Stimulated activated CD8-positive, alpha-beta memory T cell treated with anti-CD3 and anti-CD28 coated beads, Interleukin-12 subunit alpha, Interleukin-12 subunit beta, amount 100 ng/mL, for 1 hour (primary cell): ENCODE measurements at places on chromosomes 13 and 19.

DNA sequence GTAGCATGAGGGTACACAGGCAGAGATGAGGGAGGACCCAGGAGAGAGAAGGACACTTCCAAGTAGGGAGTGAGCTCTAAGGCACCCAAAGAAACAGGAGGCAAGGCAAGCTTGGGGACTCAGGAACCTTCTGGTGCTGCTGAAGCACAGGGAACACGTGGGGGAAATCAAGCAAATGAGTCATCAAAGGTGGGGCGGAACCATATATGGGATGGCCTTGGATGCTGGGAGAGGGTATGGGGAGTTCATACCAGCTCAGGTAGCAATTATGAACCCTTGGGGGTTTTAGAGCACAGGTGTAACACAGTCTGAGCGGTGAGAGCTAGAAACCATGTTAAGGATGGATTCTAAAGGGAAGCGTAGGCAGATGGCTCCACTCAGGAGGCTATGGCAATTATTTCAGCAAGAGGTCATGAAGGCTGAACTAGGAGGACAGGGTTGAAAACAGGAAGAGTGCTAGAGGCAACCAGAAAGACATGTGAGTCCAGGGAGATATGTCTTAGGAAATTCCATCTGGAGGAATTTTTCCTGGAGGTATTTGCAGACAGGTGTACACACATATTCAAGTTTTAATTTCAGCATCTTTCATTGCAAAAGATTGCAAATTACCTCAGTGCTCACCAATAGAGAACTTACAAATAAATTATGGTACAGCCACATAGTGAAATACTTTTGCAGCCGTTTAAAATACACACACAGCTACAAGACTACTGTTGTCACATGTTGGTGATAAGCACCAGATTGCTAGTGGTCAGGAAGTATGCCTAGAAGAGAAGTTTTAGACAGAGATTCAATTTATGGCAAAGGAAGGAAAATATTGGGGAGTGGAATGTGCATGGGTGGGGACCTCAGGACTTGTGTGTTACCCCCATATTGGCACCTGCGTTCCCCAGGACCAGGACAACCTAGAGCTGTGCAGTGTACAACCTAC, 77.0 kb downstream of the STARD13 start:
- no peak for DNase-seq

- DNase-seq = no peak
Measured at GRCh38 chr13:66312312-66313087, 917.6 kb downstream of the PCDH9 start.

DNA sequence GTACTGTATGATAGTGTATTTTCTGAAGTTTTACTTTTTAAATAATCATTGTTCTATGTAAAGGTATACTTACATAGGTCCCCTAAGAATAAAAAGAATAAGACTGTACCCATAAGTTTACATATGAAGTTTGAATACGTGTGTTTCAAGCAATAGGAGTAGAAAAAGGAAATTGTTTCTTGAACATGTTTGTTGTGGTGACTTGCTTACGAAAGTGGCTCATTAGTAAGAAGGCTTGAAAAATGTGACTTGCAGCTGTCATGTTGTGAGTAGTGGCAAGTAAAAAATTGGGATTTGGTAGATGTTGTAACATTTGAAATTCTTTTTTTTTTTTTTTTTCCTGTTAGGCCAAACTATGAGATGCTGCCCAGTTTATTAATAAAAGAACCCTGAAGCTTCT, 203.3 kb downstream of the LMO7 start:
- no peak for DNase-seq

- DNase-seq = no peak
Measured at GRCh38 chr19:28737021-28737895, 475.7 kb downstream of the UQCRFS1 start.

- peak; percentile 40 for DNase-seq
Measured at GRCh38 chr19:33143897-33144405, 12.0 kb downstream of the WDR88 start.

DNA sequence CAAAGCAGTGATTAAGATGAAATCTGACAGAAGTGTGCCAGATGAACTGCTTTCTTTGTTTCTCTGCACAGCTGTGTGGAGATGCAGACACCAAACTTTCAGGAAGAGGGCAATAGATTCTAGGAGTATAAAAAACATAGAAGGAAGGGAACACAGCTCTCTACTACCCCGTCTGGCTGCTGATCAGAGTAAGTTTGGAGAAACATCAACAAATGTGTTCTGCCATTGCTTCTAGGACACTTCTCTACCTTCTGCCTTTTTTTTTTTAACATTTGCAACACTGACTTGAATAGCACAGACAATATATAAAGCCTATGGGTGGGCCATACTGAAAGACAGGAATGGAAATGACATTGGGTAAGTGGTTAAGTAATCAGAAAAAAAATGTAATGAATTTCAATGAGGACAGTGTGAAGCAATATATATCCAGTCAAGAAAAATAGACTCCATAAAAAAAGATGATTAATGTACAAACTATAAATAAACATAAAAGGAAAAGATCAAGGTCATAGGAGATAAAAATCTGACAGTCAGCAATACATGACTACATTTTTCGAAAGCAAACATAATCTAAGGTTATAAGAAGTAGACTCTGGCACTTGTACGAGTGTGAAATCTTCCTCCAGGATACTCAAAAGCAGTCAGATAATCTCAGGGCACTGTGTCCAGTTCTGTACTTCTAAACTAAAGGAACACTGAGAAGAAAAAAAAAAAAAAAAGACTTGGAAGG, 21.4 kb downstream of the NUFIP1 start:
- no peak for DNase-seq

- no peak for DNase-seq
Measured at GRCh38 chr13:57630661-57631595, 616 bp upstream of the PCDH17 start.

DNA sequence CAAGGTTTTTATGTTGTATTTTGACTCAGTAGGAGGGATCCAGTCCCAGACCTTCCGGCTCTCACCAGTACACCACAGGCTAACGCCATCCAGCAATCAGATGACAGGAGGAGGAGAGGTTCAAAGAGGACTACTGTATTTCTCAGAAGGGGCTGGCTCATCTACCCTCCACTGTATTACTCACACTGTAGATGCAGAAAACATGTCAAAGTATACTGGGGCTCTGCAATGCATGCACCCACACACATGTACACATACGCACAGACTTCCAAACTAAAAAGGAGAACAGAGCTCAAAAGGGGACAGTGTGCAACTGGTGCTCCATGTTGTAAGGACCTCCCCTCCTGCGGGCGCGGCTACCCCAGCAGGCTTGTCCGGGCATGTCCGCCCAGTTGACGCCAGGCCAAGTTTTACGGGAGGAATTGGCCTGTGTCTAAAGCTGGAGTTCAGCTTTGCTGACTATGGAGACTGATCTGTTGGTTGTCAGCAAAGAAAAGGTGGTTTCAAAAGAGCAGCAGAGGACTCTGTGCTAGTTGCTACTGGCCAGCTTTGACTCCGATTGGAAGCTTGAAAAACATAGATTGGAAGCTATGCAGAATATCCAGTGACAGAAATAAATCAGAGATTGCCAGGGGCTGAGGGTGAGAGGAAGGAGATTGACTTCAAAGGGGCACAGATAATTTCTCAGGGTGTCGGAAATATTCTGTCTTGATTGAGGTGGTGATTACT, 314.2 kb downstream of the DLEU7 start:
- DNase-seq = no peak

- no peak for DNase-seq
Measured at GRCh38 chr13:49922301-49922700, 13.8 kb downstream of the SPRYD7 start.

DNA sequence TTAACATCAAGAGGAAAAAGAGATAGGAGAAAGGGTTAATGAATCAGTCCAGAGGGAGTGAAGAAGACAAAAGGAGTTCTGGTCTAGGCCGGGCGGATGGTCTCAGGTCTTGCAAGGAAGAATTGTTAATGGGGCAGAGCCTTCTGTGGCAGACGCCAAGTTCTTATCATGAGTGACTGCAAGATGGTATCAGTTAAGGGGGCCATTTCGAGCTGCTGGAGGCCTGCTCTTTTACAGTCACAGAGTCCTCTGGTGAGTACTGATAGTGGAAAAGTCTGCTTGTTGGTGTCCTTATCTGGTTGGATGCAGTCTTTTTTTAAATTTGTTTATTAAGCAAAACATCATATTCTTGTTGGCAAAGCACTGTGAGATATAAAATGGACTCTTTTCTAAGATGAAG, 590.9 kb upstream of the SGCG start:
- no peak for DNase-seq

- DNase-seq = no peak
Measured at GRCh38 chr13:109816112-109816807, 29.9 kb upstream of the IRS2 start.

- DNase-seq = no peak
Measured at GRCh38 chr13:53045189-53045588, 16.6 kb downstream of the OLFM4 start.

- DNase-seq = no peak
Measured at GRCh38 chr13:44271031-44271455, 102.6 kb upstream of the SERP2 start.

DNA sequence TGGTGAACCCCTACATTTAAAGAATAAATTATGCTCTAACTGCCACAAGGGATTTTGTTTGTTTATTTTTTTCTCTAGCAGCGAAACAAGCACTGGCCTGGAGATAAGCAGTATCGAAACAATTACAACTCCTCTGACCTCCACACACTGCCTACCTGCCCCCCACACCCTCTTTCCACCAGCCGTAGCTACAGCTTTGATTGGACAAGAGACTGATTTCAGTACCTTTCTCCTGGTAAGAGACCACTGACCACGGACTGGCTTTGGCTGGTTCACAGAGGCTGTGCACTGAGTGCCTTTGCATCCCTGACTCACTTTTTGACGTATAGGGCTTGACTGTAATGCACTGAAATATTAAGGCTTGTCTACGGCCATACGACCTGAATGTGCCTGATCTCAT, 7.4 kb upstream of the ZDHHC20 start:
- DNase-seq = no peak

DNA sequence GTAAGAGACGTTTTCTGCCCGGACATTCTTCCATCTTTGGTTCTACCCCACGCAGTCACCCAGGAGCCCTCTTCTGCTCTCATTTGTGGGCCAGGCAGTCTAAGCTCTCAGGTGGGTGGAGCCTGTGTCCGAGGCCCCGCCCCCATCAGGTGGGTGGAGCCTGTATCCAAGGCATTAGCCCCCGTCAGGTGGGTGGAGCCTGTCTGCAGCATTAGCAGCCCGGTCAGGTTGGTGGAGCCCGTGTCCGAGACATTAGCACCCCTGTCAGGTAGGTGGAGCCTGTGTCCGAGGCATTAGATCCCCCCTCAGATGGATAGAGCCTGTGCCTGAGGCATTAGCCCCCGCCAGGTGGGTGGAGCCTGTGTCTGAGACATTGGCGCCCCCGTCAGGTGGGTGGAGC, 45.5 kb upstream of the C13orf46 start:
- DNase-seq = no peak

DNA sequence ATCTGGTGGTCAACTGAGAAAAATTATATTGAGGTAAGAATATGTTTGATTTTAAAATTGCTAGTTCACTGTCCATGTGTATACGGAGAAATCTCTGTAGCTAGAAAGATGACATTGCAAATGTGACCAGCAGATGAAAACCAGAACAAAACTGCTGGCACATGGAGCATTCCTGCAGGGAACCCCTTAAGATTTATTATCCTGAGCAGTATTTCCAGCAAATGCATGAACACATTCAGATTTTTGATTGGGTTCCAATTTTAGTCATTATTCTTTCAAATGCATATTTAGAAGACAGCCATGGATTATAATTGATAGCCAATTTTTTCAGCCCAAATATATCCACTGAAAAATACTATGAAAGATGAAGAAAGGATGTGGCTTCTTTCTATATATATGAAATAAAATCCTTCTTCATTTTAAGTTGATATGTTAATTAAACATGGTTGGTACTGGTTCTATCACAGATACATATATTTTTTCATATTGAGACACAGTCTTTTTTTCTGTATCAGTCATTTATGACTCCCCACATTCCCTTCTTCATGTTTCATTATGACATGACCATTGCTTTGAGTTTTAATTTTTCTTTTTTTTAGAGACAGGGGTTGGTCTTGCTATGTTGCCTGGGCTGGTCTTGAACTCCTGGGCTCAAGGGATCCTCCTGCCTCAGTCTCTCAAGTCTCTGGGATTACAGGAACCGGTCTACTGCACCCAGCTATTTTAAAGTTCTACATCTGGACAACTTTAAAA, 376.5 kb downstream of the KLF12 start:
- no peak for DNase-seq

DNA sequence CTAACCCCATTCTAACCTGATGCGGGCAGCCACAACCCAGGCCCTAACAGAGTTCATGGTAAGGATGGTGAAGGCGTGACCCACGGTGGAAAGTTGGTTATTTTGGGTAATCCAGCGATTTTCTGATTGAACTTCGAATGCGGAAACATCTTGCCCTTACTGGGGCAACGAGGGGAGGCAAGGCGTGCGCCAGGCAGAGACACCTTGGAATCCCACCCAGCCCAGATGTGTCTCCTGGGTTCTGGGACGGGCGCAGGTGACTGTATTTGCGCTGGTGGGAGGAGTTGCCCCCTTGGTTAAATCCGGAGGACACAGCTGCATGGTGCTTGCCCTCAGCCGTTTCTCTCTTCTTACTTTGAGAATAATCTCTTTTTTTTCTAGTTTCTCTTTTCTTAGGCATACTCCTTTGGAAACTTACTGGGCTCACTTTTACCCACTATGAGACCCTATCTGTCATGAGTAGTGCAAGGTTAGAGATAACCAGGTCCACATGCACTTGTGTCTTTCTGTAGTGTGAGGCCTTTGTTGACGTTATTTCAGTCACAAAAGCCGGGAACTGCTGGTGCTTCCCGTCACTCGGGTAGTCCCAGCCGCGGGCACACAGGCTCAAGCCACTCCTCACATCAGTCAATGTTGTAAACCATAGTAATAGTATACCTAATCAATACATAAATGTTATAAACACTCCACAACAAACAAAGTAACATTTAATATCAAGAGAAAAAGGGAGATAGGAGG, 81.5 kb downstream of the ATP11A start:
- no peak for DNase-seq
